ENCODE measurements at places on chromosomes 5 and 9.

DNA sequence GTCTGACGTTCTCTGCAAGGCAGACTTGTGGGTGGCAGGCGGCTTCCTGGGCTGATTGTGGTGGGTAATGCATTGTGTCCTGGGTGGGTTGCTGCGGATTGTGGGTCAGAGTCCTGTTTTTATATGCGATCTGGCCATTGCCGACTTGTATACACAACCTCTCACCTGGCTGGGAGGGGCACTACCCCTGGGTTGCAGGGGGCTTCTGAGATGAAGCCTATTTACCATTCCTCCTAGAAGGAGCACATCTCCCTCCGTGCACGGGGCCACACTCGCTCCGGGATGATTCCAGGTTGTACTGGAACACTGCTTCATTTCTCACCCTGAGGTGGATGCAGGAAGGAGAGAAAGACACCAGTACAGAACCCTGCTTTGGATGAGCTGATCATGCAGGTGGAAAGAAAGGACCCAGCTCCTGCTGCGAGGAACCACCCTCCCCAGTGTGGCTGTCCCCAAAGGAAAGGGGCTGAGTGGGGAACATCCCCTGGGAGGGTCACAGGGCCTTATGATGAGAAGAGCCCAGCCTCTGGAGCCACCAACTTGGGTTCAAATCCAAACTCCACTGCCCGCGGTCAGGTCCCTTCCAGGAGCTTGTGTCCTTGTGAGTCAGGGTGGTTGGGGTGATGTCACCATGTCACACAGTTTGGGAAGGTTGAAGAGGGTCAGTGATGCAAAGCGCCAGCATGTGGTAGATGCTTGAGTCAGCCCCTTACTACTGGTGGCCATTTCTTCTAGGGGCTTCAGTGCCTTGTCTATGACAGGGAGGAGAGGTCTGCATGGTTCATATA is 151.8 kb upstream of the COL5A1 start:
- no peak for DNase-seq

GRCh38 chr9:81621785-81622259 is 67.5 kb downstream of the TLE1 start:
- DNase-seq: no peak

- DNase-seq: no peak
These were observed 53.1 kb downstream of the C7 start for GRCh38 chr5:40962207-40962955.

DNA sequence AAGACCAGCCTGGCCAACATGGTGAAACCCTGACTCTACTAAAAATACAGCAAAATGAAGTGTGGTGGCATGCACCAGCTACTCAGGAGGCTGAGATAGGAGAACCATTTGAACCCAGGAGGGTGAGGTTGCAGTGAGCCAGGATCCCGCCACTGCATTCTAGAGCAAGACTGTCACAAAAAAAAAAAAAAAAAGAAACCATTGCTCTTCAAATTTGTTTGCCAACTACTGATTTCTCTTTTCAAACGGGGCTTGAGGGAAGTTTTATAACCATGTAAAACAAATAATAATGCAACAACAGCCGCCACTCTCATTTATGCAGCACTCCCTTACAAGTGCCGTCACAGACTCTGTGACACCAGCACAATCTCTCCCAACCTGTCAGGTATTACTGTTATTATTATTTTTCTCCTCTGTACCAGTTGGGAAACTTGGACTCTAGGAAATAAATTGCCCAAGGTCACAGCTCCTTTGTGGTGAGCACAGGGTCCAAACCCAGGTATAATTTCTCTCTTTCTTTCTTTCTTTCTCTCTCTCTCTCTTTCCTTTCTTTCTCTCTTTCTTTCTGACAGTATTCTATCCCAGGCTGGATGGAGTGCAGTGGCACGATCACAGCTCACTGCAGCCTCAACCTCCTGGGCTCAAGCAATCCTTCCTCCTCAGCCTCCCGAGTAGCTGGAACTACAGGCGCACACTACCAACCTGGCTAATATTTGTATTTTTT is 25.4 kb downstream of the SERINC5 start:
- no peak for DNase-seq

- no peak for DNase-seq
These were observed 10.7 kb upstream of the PAPPA start for GRCh38 chr9:116142706-116143492.

- DNase-seq: no peak
These were observed 192.7 kb downstream of the FANCC start for GRCh38 chr9:95124582-95125367.

DNA sequence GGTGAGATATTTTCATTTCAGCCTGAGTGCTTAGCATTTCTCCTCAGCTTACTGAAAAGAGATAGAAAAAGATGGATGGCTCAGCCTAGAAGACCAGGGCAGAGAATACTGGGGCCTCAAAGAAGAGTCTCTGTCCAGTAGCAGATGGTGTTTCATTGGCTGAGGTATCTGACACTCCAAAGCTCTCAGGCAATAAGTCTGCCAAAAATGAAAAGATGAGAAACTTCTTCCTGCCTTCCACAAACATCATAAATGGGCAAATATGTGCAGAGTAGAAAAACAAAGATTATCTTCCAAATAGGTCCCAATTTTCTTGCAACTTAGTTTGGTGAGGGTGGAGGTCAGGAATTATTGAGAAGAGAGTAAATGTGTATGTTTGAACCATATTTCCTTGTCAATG is 87.4 kb upstream of the ICE1 start:
- DNase-seq: peak; percentile 17

GRCh38 chr5:131270809-131271208 is 7.0 kb downstream of the CDC42SE2 start:
- DNase-seq: no peak

DNA sequence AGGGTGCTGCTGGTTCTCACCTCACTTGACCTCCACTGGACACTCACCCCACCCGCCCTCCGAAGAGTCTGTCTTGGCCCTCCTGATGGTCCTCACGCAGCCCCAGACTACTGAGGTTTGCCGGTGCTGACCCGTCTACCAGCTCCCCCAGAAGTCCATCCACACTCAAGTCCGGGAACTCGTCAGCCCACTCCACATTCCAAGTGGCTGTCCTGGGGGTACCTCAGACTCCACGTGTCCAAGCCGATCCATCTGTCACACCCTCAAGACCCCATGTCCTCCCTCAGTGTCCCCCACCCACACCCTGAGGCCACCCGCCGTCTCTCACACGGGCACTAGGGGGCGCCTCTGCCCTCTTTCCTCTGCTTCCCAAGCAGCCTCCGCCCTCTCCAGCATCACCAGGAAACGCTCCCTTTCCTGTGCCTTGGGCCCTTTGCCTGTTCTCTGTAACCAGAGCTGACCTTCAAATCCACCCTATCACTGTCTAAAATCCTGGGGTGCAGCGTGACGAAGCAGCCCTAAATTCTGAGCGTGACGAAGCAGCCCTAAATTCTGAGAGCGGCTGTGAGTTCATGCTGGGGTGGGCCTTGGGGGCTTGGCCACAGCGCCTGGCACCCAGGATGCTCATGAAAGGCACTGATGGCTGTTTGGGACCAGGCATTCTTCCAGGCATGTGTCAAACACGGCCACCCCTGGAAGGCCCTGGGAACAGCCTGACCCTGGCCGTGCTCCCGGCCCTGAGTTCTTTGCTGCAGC is 95.7 kb downstream of the KCNT1 start:
- DNase-seq: peak; percentile 57

Measured in Caco-2 (cell line).